ENCODE measurements at places on chromosomes 7 and 10. TPM values are rescaled to one million over a fixed set of nuclear protein-coding genes. Genes with fewer than 3 reads are reported as not detected.

DNA sequence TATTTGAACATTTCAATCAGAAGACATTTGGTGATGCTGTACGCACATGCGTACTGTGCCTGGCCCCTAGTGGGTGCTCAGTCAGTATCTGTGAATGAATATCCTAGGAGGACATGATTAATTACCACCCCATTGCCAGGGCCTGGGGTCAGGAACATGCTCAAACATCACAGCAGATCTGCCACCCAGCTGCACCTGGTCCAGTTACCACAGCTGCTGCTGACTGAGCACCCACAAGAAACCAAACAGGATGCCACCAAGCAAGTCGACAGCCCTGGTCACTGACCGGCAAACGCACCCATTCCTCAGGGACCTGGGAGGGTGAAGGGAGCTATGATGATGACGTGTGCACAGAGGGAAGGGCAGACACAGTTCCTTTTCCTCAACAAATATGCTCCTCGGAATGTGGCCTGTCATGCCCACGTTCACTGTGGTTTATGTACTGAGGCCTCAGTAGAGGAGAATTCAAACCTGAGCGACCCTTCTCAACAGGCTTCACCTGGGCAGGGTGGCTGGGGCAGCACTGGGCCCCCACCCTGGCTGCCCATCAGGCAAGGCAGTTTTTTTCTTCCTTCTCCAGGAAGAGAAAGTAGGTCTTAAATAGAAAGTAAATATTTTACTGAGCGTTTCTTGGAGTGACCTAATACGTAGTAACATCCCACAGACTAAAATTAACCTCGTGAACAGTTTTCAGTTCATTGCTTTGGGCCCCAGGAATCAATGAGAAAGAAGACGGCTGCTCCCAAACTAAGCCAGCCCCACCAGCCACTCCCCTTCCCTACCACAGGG is 13.4 kb downstream of the CTBP2 start:
- no peaks in the 10 kb centered on the region for H3K27me3 ChIP-seq
- peaks cover 61% of the 10 kb centered on the region for H3K4me1 ChIP-seq
- H3K27ac ChIP-seq = peak overlapping the region; percentile 84
- H3K36me3 ChIP-seq = no peaks in the 10 kb centered on the region
- DNase-seq = no peak

- DNase-seq = no peak
- H3K27ac ChIP-seq = no peak overlapping the region
- H3K36me3 ChIP-seq = peaks cover 2% of the 10 kb centered on the region
- H3K4me1 ChIP-seq = no peaks in the 10 kb centered on the region
- no peak overlapping the region for H3K4me3 ChIP-seq
Measured at GRCh38 chr7:112905950-112906349, 115.8 kb upstream of the TMEM168 start.

DNA sequence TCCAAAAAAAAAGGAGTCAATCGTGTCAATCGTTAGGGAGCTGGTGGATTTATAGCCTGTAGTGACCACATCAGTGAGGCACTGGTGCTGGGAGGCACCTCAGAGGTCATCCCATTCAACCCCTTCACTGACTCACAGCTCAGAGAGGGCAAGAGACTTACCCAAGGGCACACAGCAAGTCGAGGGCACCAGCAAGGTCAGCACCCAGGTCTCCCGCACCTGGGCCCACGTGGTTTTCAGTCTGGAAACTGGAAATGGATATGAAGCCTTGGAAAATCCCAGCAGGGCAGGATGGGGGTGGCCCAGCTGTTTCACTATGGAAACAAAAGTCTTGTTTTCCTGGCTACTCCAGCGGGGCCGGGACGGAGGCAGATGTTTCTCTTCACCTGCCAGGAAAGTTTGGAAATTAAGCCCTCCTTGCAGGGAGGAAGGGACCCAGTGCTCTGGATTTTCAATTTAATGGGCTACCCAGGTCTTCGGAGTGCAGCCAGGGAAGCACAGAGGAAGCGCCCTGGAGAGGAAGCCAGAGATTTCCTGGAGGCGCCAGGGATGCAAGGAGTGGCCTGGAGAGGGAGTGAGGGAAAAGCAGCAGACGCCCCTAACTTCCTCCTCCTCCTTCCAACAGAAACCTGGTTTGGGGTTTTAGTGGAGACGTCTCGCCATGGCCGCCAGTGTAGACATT is 157.2 kb upstream of the TNRC18 start:
- H3K4me1 ChIP-seq = no peaks in the 10 kb centered on the region
- no peaks in the 10 kb centered on the region for H3K36me3 ChIP-seq
- peak; percentile 70 for DNase-seq
- no peaks in the 10 kb centered on the region for H3K27me3 ChIP-seq

DNA sequence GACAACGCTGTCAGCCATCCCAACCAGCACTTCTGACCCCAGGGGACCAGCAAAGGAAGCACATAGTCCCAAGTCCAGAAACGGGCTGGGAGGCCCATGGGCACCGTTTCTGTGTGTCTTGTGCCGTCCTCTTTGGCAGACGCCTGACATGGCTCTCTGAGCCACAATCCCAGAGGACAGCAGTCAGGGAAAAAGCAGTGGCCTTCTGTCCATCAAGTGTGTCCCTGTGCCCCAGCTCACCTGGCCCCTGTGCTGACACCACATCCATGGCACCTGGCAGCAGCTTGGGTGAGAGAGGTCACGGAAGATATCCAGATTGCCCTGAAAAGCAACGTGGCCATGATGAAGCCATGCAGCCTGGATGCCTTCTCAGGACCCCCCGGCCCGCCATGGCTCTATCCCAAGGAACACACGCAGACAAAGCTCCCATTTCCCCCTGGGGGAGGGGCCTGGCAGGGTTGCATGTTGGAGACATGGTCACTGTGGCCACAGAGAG is 38.1 kb upstream of the ANTXRL start:
- no peak overlapping the region for H3K4me3 ChIP-seq
- H3K27me3 ChIP-seq = no peaks in the 10 kb centered on the region
- H3K4me1 ChIP-seq = no peaks in the 10 kb centered on the region
- H3K36me3 ChIP-seq = no peaks in the 10 kb centered on the region
- no peak overlapping the region for H3K27ac ChIP-seq
- DNase-seq = peak; percentile 8

PRRT4 gene
- total RNA-seq = not detected

DNA sequence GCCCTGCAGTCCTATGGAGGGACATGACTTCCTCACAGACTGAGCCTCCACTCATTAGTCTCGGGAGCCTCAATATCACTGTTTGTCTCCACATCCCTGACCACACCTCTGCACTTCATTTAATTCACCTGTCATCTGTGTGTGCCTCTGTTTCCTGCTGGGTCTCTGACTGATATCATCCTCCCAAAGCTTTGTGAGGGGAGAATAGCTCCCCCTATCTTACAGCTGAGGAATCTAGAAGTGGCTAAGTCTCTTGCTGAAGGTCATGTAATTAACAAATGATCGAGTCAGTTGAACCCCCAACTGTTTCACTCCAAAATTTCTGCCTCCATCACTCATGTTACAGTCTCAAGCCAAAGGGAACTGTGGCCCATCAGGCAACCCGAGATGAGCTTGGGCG is 5.5 kb upstream of the CPXM2 start:
- no peak overlapping the region for H3K4me3 ChIP-seq
- no peaks in the 10 kb centered on the region for H3K4me1 ChIP-seq
- no peak overlapping the region for H3K27ac ChIP-seq
- no peak for DNase-seq
- no peaks in the 10 kb centered on the region for H3K36me3 ChIP-seq

PDZD8 gene
- total RNA-seq = 41.9 TPM

- no peaks in the 10 kb centered on the region for H3K27me3 ChIP-seq
- DNase-seq = no peak
- no peaks in the 10 kb centered on the region for H3K36me3 ChIP-seq
- H3K4me3 ChIP-seq = no peak overlapping the region
- no peaks in the 10 kb centered on the region for H3K4me1 ChIP-seq
- H3K27ac ChIP-seq = no peak overlapping the region
Measured at GRCh38 chr7:24877790-24878311, 102.1 kb downstream of the OSBPL3 start.

GRCh38 chr10:131979821-131980270 is 1.9 kb downstream of the BNIP3 start:
- H3K27ac ChIP-seq = no peak overlapping the region
- H3K27me3 ChIP-seq = no peaks in the 10 kb centered on the region
- H3K36me3 ChIP-seq = no peaks in the 10 kb centered on the region
- DNase-seq = peak; percentile 81
- peaks cover 4% of the 10 kb centered on the region for H3K4me1 ChIP-seq
- no peak overlapping the region for H3K4me3 ChIP-seq

COL26A1 gene
- total RNA-seq = 1.2 TPM

DNA sequence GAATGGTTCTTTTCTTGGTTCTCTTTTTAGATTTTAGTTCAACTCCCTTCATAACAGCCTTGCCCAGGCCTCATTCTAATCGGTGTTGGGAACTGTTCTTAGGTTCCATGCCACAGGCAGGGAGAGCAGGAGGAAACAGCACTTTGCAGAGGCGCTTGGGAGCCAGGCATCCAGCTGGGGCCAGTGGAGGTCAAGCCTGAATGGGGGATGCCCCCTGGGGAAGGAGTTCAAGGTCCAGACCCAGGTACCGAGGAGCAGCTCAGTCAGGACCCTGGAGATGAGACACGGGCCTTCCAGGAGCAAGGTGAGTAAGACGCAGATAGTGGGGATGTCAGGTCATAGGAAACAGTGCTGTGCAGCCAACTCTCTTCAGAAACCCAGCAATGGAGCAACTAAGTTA is 4.5 kb downstream of the ZSCAN25 start:
- no peaks in the 10 kb centered on the region for H3K27me3 ChIP-seq
- DNase-seq = no peak
- no peak overlapping the region for H3K4me3 ChIP-seq
- peaks cover 7% of the 10 kb centered on the region for H3K4me1 ChIP-seq

CYP2C8 gene
- total RNA-seq = 1.4 TPM

GRCh38 chr7:1432411-1433082 is 26.7 kb downstream of the MICALL2 start:
- H3K27ac ChIP-seq = no peak overlapping the region
- no peaks in the 10 kb centered on the region for H3K4me1 ChIP-seq
- no peak overlapping the region for H3K4me3 ChIP-seq
- no peaks in the 10 kb centered on the region for H3K36me3 ChIP-seq

KLHL7 gene
- 20.6 TPM for total RNA-seq

DNA sequence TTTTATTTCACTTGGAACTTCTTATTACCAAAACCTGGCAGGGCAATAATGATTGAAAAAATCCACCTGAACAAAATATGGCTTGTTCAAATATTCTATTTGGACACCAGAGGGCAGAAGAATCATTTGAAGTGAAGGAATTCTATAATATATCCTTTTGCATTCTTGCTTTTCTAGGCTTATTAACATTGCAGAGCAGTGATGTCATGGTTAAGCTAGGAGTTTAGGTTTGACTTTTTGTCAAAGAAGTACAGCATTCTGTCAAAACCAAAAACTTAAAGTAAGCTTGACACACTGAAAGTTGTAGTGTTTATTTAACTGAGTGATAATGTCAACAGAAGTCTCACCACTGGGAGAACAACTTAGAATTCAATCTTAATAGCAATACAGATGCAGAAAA is 156.0 kb downstream of the SEMA3D start:
- H3K27me3 ChIP-seq = no peaks in the 10 kb centered on the region
- no peak overlapping the region for H3K27ac ChIP-seq
- H3K36me3 ChIP-seq = no peaks in the 10 kb centered on the region
- H3K4me3 ChIP-seq = no peak overlapping the region
- H3K4me1 ChIP-seq = no peaks in the 10 kb centered on the region

ZNF503 gene
- 34.7 TPM for total RNA-seq

- H3K4me1 ChIP-seq = no peaks in the 10 kb centered on the region
- DNase-seq = no peak
- H3K36me3 ChIP-seq = no peaks in the 10 kb centered on the region
- H3K27me3 ChIP-seq = no peaks in the 10 kb centered on the region
- no peak overlapping the region for H3K27ac ChIP-seq
Measured at GRCh38 chr7:5437987-5438386, 14.4 kb upstream of the TNRC18 start.

DNA sequence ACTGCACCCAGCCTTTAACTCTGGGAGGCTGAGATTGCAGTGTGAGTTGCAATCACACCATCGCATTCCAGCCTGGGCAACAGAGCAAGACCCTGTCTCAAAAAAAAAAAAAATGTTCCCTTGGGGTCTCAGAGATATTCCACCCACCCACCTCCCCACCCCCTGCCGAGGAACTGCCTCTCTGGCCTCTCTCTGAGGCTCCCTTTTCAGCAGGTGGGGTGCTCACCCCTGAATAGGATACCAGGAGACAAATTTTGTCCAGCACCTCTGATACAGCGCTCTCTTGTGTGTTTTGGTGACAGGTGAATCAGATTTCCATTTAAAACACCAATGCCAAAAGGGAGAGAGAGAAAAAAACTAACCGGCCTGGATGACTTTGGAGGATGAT is 92.6 kb upstream of the KIF5B start:
- no peaks in the 10 kb centered on the region for H3K36me3 ChIP-seq
- no peaks in the 10 kb centered on the region for H3K27me3 ChIP-seq
- no peak for DNase-seq
- no peak overlapping the region for H3K27ac ChIP-seq
- no peak overlapping the region for H3K4me3 ChIP-seq
- H3K4me1 ChIP-seq = no peaks in the 10 kb centered on the region

STRIP2 gene
- 0.88 TPM for total RNA-seq

DNA sequence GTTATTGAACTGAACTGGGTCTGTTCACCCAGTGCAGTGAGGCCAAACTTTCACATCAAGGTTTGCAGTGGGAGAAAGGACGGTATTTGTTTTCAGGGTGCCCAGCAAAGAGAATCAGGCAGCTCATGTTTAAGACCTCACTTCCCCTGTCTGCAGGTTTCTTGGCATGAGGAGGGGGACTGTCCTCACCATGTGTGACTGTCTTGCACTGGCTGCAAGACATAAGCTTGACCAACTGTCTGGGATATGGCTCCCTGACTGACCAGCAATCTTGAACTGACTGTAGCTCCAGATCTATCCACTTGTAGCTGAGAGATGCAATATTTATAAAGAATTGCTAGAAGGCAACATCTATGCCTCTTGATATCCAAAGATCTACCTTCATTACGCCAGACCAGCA is 39.9 kb downstream of the RAMP3 start:
- no peak for DNase-seq
- H3K4me1 ChIP-seq = no peaks in the 10 kb centered on the region
- H3K27ac ChIP-seq = no peak overlapping the region
- H3K27me3 ChIP-seq = no peaks in the 10 kb centered on the region
- H3K4me3 ChIP-seq = no peak overlapping the region
- no peaks in the 10 kb centered on the region for H3K36me3 ChIP-seq

- H3K4me1 ChIP-seq = peaks cover 3% of the 10 kb centered on the region
- no peaks in the 10 kb centered on the region for H3K36me3 ChIP-seq
- no peak overlapping the region for H3K27ac ChIP-seq
- no peak overlapping the region for H3K4me3 ChIP-seq
- no peaks in the 10 kb centered on the region for H3K27me3 ChIP-seq
Measured at GRCh38 chr10:32331606-32332005, 15.4 kb downstream of the EPC1 start.

GRCh38 chr10:84946904-84947303 is 618.5 kb downstream of the CCSER2 start:
- H3K36me3 ChIP-seq = no peaks in the 10 kb centered on the region
- no peaks in the 10 kb centered on the region for H3K27me3 ChIP-seq
- DNase-seq = no peak
- H3K27ac ChIP-seq = no peak overlapping the region
- no peak overlapping the region for H3K4me3 ChIP-seq
- H3K4me1 ChIP-seq = no peaks in the 10 kb centered on the region

CDK14 gene
- 33.9 TPM for total RNA-seq

GRCh38 chr7:105678811-105679495 is 97.7 kb upstream of the EFCAB10 start:
- H3K4me1 ChIP-seq = peaks cover 39% of the 10 kb centered on the region
- H3K36me3 ChIP-seq = no peaks in the 10 kb centered on the region
- H3K4me3 ChIP-seq = peak overlapping the region; percentile 20

Measured in kidney (tissue), 22 donors.